ENCODE measurements at places on chromosomes 3 and 15.

GRCh38 chr15:60822403-60822802, 343.5 kb upstream of the ICE2 start:
- no peak for DNase-seq

- no peak for DNase-seq
Measured at GRCh38 chr3:58535531-58536500, 1.2 kb downstream of the ACOX2 start.

DNA sequence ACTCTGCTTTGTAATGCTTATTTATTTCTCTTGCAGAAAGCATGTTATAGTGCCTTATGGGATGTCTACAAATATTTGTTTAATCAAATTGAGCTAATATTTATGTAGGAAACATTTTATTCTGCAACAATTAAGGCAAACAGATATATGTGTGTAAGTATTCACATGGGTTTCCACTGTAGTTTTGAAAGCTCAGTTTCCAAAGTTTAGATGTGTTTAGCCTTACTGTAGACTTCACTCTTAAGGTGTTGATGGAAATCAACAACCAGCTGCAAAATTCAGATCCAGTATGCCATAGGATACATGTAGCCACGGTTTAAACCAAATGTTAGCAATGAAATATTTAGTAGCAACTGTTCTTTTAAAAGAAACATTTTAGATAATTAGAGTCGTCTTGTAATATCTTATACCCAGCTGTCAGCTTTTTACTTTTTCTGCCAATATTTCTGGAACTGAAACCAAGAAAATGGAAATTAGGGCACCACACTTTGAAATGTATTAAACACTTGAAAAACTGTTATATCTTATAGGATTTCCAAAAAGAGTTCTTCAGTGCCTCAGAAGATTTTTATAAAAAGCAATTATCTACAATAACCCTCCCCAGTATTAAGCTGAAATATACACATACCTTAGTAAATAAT, 18.5 kb downstream of the PIK3CA start:
- DNase-seq = no peak

DNA sequence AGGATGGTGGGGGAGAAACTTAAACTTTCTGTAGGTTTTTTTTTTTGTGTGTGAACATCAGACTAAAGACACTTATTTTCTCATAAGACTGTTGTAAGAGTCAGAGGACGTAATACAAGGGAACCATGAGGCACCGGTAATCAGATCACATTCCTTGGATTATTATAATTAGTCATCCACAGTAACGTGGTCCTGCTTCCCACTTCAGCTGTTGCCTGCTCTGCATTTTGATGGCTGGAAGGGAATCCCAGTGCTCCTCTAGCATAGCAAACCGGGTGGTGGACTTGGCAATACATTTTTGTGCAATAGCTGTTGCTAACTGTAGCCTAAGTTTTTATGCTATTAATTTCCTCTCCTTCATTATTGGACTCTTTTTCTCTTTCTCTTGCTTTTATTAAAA, 294.8 kb downstream of the NR2F2 start:
- no peak for DNase-seq

DNA sequence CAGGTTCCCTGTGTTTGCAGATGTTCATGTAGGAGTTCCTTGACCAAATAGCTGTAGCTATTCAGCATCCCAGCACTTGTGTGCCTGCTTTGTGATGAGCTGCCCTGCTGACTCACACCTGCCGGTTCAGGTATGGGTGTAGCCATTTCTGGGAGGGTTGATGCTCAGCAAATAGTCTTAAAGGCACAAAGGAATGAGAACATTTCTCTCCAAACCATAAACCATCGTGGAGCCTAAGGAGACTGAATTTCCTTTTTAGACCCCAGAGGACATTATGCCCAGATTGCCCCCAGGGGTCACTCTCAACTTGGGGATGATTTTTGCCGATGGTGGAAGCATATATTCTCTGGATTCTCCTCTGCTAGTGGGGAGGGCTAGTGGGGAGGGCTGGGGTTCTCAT, 80.6 kb downstream of the ADAMTSL3 start:
- DNase-seq = no peak

GRCh38 chr15:71239592-71240364, 124.5 kb downstream of the THSD4 start:
- DNase-seq = no peak

- no peak for DNase-seq
Measured at GRCh38 chr3:65597226-65597951, 441.3 kb downstream of the MAGI1 start.

- DNase-seq = no peak
Measured at GRCh38 chr15:66798426-66799061, 96.5 kb downstream of the SMAD6 start.

Data from stimulated activated CD8-positive, alpha-beta memory T cell treated with anti-CD3 and anti-CD28 coated beads, Interleukin-4, amount 100 ng/mL, for 1 hour (primary cell).